Thoracic aorta (tissue), 2 donors: ENCODE measurements at places on chromosomes 5 and 9.

GRCh38 chr9:108149326-108149725 is 659.8 kb upstream of the KLF4 start:
- no peak for DNase-seq

DNA sequence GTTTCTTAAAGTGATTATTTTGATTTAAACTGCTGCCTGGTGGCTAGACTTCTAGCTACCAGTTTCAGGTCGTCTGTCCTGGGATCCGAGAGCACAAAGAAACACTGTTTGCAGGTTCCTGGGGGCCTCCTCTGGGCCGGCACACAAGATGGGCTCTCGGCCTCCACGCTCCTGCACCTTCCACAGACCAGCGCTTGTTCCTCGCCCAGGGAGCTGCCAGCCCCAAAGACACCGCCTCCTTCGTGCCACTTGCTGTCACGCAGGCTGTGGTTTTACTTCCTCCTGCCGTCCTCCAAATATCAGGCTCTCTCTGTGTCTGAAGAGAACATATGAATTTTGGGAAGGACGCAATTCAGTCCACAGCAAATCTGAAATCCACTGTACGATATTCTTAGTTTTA is 105.8 kb downstream of the ROR2 start:
- no peak for DNase-seq

GRCh38 chr5:14332746-14333145 is 189.6 kb downstream of the TRIO start:
- DNase-seq = no peak

- peak; percentile 31 for DNase-seq
These were observed 9.7 kb upstream of the TGFBI start for GRCh38 chr5:136018814-136019783.
